Kidney epithelial cell (primary cell): ENCODE measurements at places on chromosomes 12 and 14. TPM values are rescaled to one million over a fixed set of nuclear protein-coding genes. Genes with fewer than 3 reads are reported as not detected.

DNA sequence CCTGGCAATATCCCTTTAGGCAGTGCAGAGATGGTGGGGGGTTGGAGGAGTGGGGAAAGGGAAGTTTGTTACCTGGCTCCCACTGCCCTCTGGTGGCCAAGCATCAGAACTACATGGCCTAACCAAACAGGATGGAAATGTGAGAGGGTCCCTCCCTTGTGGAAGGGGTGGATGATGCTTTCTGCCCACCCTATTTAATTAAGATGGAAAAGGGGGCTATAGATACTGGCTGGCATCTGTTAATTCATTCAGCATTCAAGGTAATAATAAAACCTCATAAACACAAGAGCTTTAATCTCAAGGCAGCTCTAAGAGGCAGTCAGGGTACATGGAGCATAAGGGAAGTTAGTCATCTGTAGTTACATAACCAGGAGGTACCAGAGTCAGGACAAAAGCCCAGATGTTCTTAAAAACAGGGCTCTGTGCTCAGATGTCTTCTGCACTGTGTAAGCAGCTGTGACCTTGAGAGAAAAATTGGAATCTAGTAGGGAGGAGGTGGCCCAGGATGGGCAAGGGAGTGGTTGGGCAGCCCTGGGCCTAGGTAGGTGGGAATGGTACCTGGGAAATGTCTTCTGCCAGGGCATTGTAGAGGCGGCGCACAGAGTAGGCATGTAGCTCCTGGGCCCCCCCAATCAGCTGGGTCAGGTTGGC, 4.6 kb downstream of the AP1G2 start:
- DNase-seq = no peak

GRCh38 chr14:82342596-82342995, 808.9 kb upstream of the SEL1L start:
- no peak for DNase-seq

- DNase-seq = no peak
These were observed 59.4 kb downstream of the ATG14 start for GRCh38 chr14:55352201-55352600.

The AQP2 gene
- total RNA-seq = not detected in 2 replicates

The TAS2R50 gene
- total RNA-seq = 0.41 and 0.96 TPM in 2 replicates

DNA sequence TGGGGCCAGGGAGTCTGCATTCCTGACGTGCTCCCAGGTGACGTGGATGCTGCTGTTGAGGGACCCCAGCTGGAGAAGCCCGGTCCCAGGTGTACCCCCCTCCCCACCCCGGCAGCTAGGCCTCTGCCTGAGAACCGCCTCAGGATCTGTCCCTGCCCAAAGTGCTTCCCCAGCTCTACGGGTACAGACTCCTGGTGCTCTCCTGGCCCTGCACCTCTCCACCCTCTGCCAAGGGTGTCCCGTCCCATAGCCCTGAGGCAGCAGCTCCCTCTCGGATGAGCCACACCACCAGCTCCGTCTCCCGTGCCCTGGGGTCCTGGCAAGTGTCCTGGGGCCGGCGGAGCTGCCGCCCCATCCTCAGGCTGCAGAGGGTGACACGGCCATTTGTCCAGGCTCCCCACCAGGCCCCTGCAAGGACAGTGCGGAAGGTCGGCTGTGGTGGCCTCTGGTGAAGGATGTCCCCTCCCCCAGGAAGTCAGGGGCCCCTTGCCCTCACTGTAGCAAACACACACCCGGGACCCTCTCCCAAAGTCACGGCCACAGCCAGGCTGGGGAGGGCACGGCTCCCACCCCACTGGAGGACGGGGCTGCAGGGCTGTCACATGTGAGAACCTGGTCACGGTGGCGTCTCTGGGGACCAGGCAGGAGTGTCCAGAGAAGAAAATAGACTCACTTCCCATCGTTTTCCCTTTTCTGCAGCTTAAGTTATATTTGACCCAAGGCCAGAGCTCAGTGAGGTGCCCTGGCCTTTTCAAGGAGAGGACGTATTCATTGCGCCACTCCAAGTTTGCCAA, 74.4 kb upstream of the FBRSL1 start:
- DNase-seq = no peak

- no peak for DNase-seq
These were observed 59.5 kb downstream of the NUAK1 start for GRCh38 chr12:106079148-106079738.

DNA sequence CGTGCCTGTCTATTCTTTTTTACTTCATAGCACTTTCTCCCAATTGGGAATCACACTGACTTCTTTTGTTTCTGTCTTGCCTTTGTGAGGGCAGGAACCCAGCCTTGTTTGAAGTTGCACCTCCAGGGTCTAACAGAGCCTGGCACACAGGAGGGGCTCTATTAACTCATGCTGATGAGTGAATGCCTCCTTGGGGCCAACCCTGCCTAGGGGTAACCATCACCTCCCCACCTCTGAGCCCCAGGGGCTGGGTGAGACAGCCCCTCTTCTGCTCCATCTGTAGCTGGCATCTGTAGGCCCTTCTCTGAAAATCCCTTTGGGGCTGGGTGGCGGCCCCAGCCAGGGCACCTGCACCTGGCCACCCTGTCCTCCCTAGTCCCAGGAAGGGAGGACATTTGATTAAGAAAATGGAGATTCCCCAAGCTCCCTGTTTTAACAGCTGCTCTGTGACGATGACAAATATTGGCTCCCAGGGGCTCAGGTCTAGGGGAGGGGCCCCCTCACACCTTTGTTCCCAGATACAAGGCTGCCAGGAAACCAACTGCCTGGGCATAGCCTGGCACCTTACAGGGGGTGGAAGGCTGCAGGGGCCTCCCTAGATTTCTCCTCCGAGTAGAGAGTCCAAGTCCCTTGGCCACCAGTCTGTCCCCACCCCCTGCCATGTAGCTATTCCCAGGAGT, 11.8 kb downstream of the TAMALIN start:
- DNase-seq = no peak

DNA sequence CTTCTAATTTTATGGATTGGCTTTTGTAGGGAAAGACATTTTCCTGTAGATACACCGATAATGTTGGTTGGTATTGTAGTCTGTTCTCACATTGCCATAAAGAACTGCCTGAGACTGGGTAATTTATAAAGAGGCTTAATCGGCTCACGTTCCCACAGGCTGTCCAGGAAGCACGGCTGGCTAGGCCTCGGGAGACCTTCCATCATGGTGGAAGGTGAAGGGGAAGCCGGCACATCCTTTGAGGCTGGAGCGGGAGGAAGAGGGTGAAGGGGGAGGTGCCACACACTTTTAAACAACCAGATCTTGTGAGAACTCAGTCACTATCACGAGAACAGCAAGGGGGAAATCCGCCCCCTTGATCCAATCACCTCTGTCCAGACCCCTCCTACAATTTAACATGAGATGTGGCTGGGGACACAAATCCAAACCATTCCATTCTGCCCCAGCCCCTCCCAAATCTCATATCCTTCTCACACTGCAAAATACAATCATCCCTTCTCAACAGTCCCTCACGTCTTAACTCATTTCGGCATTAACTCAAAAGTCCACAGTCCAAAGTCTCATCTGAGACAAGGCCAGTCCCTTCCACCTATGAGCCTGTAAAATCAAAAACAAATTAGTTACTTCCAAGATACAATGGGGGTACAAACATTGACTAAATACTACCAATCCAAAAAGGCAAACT, 66.7 kb upstream of the EIF5 start:
- DNase-seq = no peak

The ERH gene
- 107 and 141 TPM in 2 replicates for total RNA-seq

The PARPBP gene
- total RNA-seq = 5.6 and 5.9 TPM in 2 replicates

DNA sequence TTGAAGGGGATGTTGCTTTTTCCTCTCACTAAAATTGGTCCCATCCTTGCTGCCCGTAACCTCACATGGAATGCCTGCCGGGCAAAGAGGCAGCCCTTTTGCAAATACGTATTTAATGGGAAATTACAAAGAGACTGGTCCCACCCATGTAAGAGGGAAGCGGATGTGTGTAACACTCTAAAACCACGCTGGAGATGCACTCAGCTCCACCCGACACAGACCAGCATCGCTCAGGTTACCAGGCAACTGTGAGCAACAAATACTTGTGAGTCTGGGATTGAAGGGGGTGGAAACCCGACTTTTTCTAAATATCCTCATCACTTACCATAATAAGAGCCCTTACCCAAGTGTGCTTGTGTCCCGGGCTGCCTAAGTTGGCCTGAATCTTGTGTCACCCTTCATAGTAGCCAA, 47.7 kb downstream of the ELK3 start:
- DNase-seq = no peak

GRCh38 chr14:94021416-94022157, 4.6 kb upstream of the OTUB2 start:
- no peak for DNase-seq

The DDX23 gene
- total RNA-seq = 64.1 and 65.1 TPM in 2 replicates

- no peak for DNase-seq
These were observed 469.6 kb downstream of the RGS6 start for GRCh38 chr14:72401632-72402376.

The RND1 gene
- 9.9 and 10.7 TPM in 2 replicates for total RNA-seq

The TAOK3 gene
- 8.7 and 13.5 TPM in 2 replicates for total RNA-seq

DNA sequence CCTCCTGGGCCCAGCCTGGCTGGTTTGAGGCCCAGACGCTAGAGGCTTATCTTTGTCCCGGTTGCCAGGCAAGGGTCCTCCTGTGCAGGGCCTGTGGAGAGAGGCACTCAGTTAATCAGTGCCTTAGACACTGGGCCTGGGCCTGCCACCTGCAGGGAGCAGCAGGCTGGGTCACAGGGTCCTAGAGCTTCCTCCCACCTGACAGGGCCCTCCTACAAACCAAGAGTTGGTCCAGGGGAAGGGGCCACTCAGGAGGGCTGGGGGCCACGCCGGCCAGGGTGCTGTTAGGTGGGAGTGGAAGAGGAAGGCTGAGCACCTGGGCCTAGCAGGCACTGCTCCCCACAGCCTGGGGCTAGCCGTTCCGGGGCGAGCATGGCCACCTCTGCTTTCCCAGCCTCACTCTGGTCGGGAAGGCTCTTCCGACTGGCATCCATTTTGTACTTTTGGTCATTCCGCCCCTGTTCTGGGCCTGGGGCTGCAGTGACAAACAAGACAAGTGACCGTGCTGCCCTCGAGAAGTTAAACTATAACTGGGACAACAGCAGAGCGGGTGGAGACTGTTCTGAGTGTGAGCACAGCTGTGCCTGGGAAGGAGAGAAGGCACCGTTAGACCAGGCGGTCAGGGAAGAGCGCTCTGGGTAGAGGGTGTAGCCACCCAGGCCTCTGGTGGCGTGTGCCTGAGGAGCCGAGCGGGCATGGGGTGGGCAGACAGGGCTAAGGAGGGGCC, 27.2 kb downstream of the FBRSL1 start:
- no peak for DNase-seq

DNA sequence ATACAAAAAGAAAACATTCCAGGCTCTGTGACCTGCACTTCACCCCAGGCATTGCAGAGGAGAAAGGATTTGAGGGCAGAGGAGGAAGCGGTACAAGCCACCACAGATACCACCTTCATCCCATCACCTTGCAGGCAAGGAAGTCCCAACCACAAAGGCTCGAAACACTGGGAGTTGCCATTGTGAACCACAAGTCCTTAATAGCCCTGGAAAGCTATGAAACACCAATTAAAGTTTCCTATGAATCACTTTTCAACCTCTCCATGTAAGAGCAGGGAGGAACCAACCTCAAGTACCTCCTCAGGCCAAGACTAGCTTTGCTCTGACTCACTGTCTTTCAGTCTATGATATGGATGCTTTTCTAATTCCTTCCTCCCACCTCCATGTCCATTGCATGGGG, 27.0 kb downstream of the MAP3K9 start:
- DNase-seq = peak; percentile 97
